ENCODE measurements at places on chromosomes 5 and 9.

DNA sequence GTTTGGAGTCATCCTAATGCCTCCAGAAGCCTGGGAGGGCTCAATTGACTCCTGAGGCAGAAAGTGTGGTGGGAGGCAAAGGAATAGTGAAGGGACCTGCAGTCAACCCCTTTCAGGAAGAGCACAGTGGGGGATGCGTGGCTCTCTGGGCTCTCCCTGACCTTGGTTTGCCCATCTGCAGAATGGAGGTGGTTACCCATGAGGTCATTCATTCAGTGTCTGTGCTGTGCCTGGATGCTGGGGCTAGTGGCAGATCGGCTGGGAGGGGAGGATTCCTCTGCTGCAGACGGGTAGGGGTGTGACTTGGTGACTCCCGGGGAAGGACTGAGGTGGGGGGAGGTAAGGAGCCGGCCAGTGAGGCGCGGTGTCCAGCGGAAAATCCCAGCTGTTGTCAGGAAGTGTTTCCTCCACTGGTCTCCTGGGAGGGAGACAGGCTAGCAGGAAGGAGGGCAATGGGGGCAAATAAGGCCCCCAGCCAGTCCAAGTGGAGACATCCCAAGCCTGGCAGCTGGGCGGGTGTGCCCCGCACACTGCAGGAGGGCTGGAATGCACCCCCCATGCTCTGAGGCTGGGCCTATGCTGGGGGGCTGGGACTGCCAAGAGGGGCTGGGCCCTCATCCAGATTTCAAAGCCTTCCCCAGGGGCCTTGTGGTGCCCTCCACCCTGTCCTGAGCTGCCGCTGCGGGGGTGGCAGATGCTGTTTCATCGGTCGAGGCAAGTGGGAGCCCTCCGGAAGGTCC is 10.9 kb downstream of the CXXC5 start:
- DNase-seq = no peak

GRCh38 chr5:89147031-89147430 is 264.0 kb upstream of the MEF2C start:
- no peak for DNase-seq

GRCh38 chr5:124806373-124807077 is 60.1 kb upstream of the ZNF608 start:
- DNase-seq = no peak

DNA sequence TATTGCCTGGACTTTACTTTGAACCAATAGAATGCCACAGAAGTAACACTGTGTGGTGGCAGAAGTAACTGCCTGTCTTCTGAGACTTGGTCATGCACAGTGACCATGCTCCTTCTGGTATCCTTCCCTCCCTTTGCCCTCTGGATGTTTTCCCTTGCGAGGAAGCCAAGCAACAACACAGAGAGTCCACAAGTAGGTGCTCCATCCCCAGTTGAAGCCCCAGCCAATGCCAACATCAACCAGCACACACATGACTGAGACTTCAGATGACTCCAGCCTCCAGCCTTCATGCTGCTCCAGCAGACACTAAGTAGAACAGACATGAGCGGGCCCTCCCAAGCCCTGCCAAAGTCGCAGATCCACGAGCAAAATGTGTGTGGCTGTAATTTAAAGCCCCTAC is 129.6 kb downstream of the EPB41L4A start:
- DNase-seq = no peak

GRCh38 chr5:157888814-157889532 is 30.0 kb upstream of the CLINT1 start:
- no peak for DNase-seq

DNA sequence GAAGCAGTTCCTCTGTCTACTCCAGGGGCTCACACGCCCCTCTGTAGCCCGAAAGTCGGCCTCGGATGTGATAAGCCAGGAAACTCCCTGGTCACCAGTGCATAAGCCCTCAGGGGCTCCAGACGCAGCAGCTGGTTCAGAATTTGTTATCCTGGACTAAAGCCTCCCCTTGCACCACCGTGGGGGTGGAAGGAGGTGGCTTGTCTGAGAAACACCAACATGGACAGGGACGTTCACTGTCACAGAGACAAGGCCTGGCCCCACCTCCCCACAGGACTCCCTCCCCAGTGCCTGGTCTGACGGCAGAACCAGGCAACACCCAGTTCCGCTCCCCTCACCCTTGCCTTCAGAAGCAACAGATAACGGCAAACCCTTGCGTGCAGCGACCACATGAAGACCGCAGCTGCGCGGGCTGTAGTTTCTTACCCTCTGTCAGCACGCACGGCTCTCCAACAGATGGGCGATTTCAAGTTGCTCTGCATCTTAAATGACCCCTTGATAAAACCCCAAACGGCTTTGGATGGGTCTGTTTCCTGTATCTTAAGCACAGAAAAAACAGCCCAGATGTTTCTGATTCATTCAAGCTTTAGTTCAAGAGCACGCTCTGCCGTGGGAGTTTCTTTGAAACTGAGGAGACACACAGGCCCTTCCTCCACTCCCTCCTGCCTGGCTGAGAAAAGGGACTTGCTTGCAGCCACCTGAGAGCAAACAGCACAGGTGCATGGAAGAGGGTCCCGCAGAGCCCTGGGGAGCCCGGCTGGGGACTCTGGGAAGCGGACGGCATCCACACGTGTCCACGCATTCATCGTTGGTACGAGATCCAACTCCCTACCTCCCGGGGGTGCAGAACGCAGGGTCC is 44.7 kb upstream of the NKD2 start:
- no peak for DNase-seq

DNA sequence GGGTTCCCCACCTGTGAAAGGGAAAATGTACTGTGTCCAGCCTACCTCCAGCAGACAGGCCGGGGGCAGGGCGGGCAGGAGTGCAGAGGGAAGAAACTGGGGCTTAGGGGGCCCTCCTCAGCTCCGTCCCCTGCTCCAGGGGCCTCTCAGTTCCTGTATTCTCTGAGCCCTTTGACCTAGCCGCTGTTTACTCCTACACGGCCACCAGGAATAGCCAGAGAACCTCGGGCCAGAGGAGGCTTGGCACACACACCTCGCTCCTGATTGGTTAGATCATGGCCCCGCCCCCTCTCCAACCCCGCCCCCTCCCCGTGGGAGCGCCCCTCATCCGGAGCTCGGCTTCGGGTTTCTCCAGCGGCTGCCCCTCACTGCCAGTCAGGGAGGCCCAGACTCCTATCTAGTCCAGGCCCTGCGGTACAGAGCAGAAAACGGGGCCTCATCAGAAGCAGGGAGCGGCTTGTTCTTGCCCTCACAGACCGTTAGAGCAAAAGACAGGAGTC is 2.2 kb downstream of the ST6GALNAC6 start:
- DNase-seq = no peak

GRCh38 chr5:145223582-145223981 is 611.6 kb downstream of the PRELID2 start:
- DNase-seq = no peak

GRCh38 chr5:110012145-110012544 is 322.4 kb downstream of the MAN2A1 start:
- no peak for DNase-seq

All from activated T-helper 1 cell treated with Interleukin-2 at 50 U/mL for 16 hours (primary cell).